ENCODE measurements at places on chromosomes 12 and 14.

- no peak for DNase-seq
Measured at GRCh38 chr12:54352022-54352531, 12.2 kb downstream of the GPR84 start.

- no peak for DNase-seq
Measured at GRCh38 chr14:30354439-30354838, 204.5 kb upstream of the G2E3 start.

GRCh38 chr14:85527006-85527405, 2.9 kb upstream of the FLRT2 start:
- no peak for DNase-seq

- DNase-seq: no peak
Measured at GRCh38 chr14:95174184-95174792, 17.0 kb upstream of the DICER1 start.

DNA sequence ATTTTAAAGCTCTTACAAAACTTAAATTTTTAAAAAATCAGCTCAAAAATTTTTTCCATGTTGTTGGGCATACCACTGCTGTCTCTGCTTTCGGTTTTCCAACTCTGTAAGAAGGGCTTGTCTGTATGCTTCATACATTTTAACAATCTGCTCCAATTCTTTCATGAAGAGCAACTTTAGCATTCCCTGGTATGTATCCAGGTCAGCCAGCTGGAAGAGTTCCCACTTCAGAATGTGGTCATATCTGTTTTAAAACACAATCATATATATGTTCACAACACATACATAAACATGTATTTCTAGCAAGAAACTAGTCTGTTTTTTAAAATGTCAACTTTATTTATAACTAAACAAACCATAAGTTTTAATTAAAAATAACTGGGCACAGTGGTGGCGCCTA, 33.0 kb downstream of the SAV1 start:
- DNase-seq: no peak

GRCh38 chr14:89775151-89775550, 179.4 kb downstream of the EFCAB11 start:
- no peak for DNase-seq

DNA sequence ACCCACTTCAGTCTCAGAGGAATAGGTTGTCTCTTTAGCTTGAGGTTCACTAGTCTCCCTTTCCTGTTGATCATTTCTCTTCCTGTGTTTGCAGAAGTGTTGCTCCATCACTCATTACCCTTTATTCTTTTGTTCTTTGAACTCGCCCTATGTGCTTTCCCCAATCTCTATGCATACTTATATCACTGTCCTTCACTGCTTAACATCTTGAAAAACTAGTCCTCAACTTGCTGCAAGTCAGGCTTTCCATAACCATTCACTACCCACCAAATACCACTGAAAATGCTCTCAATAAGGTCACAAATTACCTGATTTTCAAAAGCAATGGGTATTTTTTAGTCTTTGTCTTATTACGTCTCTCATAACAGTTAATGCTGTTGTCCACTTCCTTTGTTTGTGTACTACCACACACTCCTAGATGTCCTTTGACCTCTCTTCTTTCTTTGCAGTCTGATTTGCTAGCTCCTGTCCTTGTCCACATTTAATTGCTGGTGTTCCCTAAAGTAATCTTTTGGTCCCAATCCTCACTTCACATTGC, 80.8 kb downstream of the RIC8B start:
- no peak for DNase-seq

GRCh38 chr14:50725761-50726160, 57.7 kb upstream of the SAV1 start:
- no peak for DNase-seq

DNA sequence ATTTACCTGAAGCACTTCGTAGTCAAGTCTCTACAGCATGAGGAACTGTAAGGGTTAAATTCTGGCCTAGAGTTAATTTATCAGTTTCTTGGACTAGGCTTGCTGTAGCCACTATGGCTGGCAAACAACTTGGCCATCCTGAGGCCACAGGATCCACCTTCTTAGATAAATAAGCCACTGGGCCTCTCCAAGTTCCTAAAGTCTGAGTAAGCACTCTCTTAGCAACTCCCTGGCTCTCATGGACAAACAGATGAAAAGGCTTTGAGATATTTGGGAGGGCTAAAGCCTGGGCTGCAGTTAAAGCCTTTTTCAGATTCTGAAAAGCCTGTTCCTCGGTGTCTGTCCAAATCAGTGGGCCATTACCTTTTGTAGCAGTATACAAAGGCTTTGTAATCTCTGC, 675.0 kb downstream of the TMEM121 start:
- no peak for DNase-seq

DNA sequence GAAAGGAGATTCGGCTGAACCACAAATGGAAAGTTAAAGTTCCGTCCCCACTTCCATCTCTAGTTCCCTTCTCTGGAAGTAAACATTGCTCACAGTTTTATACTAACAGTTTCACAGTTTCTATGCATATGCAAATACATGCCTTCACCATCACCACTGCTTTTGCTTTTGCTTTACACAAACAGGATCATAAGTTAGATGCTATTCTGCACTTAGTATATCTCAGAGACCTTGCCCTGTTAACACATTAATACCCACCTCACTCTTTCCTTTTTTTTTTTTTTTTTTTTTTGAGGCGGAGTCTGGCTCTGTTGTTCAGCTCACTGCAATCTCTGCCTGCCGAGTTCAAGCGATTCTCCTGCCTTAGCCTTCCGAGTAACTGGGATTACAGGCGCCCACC, 890 bp downstream of the TEP1 start:
- no peak for DNase-seq

DNA sequence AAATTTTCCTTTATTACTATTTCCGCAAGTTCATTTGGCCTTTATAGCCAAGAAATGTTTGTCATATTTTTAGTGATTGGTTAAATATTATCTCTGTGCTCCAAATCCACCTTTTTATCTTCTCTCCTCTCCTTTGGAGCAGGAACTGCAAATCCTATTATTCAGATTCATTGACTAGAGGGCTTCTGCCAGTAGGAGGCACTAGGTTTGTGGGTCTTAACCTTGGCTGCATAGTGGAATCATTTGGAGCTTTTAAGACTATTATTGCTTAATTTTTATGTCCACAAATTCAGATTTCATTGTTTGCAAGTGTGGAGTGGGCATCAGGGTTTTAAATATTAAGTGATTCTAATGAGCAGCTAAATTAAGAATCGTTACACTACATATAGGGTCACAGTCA, 75.3 kb upstream of the SYT10 start:
- DNase-seq: no peak

- DNase-seq: no peak
Measured at GRCh38 chr12:3300833-3301401, 190.1 kb upstream of the PRMT8 start.

DNA sequence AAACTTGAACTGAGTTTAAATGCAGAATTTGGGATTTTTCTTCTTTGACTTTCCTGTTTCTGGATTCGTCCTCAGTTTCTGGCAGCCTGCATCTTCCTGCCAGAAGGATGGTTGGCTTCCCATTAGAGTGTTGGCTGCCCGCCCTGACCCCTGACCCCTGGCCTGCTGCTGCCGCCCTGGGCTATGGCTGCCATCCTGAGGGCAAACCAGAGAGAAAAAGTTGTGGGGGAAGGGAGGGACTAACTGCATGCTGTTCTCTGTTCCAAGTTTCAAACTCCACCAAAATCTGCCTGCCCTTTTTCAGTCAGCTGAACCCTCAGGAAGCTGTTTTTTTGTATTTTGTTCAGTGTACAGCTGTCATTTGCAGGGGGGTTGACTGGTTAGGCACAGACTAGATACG, 48.4 kb downstream of the FNTB start:
- DNase-seq: no peak

GRCh38 chr14:36941783-36942521, 230.5 kb downstream of the SLC25A21 start:
- DNase-seq: peak; percentile 12
